ENCODE measurements at places on chromosomes 2 and 18.

DNA sequence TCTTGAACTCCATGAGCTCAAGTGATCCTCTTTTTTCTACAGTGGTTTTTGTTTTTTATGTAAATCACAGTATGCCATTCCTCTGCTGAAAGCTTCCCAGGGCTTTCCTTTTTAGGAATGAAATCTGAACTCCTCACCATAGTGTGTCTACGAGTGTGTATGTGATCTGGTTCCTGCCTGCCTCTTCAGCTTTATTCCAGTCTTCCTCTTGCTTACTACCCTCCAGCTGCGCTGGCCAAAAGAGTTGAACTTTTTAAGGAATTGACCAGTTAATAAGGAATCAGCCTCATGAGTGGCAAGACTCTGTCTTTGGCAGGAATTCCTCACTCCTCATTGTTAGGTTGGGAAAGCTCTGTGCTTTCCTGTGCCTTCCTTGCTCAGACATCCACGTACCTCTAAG, 4.0 kb downstream of the CCT7 start:
- DNase-seq, result no peak

- peak; percentile 77 for DNase-seq
Observed at GRCh38 chr2:104825124-104825865, 28.6 kb upstream of the POU3F3 start.

DNA sequence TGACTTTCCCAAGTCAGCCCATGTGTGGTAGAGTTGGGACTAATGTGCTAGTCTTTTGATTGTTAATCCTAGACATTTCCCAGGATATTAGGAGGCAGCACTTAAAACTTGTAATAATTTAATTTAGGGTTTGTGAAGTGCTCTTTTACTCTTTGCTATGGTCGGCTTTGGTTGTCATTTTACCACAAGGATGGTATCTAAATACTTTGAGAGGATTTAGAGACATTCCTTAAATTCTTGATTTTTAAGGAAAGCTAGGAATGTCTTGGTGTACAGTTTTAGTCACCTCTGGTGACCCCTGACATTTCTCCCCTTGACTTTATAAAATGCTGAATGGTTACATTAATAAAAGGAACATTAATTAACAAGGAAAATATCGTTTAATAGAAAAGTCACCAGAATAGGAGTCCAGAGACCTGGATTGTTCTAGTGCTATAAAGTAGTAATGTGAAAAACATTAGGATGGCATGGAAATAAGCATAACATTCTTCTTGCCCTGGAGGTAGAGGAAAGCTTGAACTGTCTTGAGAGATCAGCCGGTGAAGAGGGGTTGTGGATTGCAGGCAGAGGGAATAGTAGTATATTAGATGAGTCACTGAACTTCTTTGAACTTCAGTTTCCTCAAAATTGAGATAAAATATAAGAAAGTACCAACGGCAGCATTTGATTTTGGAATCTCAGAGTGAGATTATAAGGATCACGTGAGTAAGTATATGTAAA, 209.2 kb downstream of the MCFD2 start:
- DNase-seq, result peak; percentile 25

DNA sequence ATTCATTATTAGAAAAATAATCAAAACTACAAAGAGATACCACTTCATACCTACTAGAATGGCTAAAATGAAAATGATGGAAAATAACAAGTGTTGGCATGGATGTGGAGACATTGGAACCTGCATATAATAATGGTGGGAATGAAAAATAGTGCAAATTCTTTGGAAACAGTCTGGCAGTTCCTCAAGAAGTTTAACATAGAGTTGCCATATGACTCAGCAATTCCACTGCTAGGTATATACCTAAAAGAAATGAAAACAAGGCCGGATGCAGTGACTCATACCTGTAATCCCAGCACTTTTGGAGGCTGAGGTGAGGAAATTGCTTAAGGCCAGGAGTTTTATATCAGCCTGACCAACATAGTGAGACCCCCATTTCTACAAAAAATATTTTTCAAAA, 41.6 kb upstream of the ACYP2 start:
- peak; percentile 56 for DNase-seq

DNA sequence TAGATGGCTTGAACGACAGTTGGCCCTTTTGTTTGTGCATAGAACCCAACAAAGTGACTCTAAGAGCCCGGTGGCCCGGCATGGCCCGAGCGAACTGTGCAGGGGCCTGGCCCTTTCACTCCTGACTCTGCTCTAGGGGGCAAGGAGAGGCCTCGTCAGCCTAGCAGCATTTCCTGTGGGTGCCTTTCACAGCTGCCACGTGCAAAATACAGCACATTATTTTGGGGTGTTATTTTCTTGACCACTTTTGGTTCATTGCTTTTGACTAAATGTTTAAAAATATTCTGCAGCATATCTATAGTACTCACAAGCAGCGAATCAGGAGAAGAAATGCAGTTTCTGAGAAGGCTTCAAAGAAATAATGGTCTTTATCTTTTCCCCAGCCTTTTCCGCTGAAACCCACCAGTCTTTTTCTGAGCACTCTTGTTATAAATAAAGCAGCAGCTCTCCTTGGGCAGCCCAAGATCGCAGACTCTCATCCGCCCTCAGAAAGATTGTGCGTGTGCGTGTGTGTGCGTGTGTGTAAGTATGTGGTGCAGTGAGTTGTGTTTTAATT, 31.3 kb downstream of the DGKD start:
- no peak for DNase-seq

DNA sequence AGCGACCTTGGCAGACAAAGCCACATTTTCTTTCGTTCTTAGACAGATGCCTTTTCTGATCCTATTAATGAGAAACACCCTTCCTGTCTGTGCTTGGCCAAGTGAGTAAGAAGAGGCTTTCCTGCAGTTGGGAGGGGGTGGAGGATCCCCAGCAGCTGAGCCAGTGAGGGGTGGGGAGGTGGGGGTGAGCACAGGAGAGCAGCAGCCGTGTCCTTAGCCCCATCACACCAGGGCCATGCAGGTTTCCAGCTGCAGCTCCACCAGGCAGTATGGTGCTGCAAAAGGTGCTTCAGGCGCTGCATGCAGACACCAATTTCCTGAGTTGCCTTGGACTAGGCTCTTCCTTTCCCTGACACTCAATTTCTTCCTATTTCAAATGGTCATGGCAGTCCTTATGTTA, 123.3 kb upstream of the SIX2 start:
- no peak for DNase-seq

GRCh38 chr2:105744909-105745853, at the start of gene NCK2:
TSS of gene NCK2 (plus strand) at chr2:105744912. CDS start at chr2:105855064, 110,152 bp downstream.
- peak; percentile 66 for DNase-seq

DNA sequence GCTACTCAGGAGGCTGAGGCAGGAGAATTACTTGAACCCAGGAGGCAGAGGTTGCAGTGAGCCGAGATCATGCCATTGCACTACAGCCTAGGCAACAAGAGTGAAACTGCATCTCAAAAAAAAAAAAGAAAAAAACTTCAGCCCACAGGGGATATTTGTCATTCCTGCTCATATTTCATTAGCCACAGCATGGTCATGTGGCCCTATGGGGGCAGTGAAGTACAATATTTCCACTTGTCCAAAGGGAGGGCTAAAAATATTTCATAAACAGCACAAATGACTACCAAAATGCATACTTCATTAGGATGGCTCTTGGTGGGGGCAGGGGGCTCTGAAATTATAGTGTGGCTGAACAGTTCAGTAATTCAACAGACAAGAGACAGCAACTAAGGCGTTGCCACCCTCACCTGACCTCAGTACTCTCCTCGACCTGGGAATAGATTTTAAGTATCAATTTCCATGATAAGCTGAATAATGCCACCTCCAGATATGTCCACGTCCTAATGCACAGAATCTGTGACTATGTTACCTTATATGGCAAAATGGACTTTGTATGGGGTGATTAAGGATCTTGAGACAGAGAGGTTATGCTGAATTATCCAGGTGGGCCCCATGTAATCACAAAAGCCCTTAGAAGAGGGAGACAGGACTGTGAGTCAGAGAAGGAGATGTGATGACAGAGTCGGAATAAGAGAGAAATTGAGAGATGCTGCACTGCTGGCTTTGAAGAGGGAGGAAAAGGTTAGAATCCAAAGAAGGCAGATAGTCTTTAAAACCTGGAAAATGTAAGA, 158.2 kb upstream of the CRIM1 start:
- DNase-seq, result no peak

- peak; percentile 62 for DNase-seq
Observed at GRCh38 chr2:25977768-25978167, 4.5 kb downstream of the KIF3C start.

All from astrocyte of the hippocampus (primary cell).